ENCODE measurements at places on chromosomes 7 and 10. TPM values are rescaled to one million over a fixed set of nuclear protein-coding genes. Genes with fewer than 3 reads are reported as not detected.

DNA sequence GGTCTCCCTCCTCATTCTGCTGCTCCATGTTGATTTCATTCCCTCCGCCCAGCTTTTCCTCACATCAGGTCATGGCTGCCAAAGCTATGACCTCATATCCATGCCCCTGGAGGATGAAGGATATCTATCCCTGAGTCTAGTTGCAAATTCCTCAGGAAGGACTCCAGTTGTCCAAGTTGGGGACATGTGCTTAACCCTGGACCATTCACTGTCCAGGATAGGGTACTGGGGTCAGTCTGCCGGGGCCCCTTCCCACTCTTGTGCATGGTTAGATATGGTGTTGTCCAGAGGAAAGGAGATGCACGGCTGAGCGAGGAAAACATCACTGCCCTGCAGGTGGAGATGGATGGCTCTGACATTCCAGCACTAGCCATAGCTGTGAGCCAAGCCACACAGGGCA lies 51.9 kb upstream of the COMTD1 start:
- no peak for DNase-seq

DNA sequence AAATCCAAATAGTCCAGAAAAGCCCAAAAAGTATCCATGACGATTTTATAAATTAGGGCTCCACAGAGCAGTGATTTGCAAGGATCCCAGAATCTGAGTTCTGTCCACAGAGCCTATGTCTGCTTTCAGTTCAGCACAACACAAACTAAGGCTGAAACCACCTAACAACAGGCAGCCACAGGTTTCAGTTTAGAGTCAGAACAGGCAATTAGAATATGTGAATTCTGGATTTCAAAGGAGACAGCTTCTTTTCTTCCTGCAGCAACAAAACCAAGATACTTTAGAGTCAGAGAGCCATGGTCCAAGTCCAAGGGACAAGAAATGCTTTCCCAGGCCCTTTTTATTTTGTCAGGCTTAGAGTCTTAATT lies 23.6 kb downstream of the IFIT3 start:
- no peak for DNase-seq

Gene CALHM1
- not detected for total RNA-seq

DNA sequence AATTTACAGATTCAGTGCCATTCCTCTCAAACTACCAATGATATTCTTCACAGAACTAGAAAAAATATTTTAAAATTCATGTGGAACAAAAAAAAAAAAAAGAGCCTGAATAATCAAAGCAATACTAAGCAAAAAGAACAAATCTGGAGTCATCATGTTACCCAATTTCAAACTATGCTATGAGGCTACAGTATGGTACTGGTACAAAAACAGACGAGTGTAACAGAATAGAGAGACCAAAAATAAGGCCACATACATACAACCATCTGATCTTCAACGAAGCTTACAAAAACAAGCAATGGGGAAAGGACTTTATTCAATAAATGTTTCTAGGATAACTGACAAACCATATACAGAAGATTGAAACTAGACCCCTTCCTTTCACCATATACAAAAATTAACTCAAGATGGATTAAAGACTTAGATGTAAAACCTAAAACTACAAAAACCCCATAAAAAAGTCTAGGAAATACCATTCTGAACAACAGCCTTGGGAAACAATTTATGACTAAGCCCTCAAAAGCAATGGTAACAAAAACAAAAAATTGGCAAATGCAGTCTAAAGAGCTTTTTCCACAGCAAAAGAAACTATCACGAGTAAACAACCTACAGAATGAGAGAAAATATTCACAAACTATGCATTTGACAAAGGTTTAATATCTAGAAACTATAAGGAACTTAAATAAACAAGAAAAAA lies 207.7 kb downstream of the PTN start:
- DNase-seq, result no peak

- no peak for DNase-seq
Measured at GRCh38 chr10:74035303-74035702, 37.4 kb downstream of the VCL start.

DNA sequence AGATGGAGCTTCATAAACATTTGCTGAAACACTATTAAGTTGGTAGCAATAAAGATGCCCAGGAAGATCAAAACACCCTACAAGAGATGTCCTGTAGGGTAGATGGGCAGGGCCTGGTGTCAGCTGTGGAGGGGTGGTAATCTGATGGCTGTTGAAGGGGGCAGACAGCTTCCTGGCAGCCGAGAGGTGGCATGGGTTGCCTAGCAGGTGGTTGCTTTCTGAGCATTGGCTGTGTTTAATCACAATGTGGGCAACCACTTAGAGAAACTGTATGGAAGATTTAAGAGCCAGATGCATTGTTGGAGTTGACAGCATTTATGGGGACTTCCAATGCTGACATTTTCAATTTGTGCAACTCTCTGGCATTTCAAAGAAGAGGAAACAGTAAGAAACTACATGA lies 79.9 kb upstream of the SLC26A5 start:
- no peak for DNase-seq

Gene ELN
- total RNA-seq, result not detected

Gene CRHR2
- total RNA-seq, result not detected

GRCh38 chr7:44212581-44213184 lies 11.9 kb downstream of the YKT6 start:
- no peak for DNase-seq

DNA sequence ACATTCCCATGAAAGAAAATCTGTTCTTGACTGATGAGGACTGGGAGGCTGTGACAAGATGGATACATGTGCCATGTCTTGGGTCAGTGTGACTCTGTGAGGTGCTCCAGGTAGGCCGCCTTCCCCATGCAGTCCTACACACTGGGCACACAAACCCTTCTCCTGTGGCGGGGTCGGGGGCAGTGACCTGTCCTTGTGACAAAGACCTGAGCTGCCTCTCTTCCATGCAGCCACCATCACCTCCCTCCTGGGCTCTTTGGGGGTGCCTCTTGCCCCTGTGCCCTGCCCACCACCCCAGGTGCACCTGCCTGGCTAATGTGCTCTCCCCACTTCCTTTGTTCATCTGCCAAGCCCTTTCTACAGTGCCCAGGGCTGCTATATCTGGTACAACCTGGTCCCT lies 35.7 kb upstream of the DMBT1 start:
- DNase-seq, result no peak

GRCh38 chr7:30157204-30157603 lies 22.4 kb downstream of the MTURN start:
- DNase-seq, result peak; percentile 18

DNA sequence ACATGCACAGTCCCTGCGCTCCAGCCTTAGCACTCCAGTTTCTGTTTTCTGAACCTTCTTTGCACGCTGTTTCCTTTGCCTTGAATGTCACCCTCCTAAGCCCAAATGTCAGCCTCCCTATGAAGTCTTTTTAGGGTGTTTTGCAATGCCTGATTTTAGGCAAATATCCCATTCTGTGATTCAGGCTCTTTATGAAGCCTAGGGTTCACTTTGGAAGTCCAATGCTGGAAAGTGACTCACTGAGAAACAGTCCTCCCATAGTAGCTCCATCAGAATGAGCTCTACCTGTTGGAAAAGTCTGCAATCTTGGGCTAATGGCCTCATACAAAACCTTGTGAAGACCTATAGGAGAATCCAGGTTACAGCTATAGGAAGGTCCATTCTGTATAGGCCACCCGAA lies 5.3 kb downstream of the LAMB4 start:
- no peak for DNase-seq

GRCh38 chr10:30747633-30748032 lies 118.1 kb upstream of the LYZL2 start:
- no peak for DNase-seq

Gene TFPI2
- total RNA-seq, result not detected

DNA sequence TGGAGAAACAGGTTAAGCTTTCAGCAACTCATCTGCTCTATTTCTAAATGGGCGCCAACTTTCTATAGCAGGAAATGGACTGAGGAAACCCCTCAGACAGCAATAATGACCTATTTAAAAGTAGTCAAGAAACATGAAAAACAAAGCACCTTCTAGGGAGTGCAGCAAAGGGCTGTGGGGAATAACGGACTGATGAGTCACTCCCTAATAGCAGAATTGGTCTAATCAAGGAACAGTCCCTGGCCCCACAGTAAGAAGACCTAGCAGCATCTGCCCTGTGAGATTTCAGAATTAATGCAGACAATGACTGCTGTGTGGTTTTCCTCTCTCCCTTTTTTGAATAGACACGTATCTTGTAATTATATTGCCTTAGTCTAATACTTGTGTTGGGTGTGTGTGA lies 602.9 kb downstream of the IPMK start:
- no peak for DNase-seq

GRCh38 chr10:7408291-7409044 lies 2.4 kb downstream of the SFMBT2 start:
- peak; percentile 65 for DNase-seq

- no peak for DNase-seq
Measured at GRCh38 chr7:5774136-5774535, 7.3 kb downstream of the RNF216 start.

Gene C10orf105
- total RNA-seq, result 0.24 TPM

GRCh38 chr7:100577507-100577906 lies 3.8 kb upstream of the SAP25 start:
- no peak for DNase-seq

Gene C10orf67
- 0.45 TPM for total RNA-seq

Gene HELLS
- 149 TPM for total RNA-seq

Gene ITIH5
- not detected for total RNA-seq

Gene GIMAP5
- 47.1 TPM for total RNA-seq

Gene EGR2
- 52.1 TPM for total RNA-seq

Gene INHBA
- total RNA-seq, result not detected

Gene HTR5A
- not detected for total RNA-seq

DNA sequence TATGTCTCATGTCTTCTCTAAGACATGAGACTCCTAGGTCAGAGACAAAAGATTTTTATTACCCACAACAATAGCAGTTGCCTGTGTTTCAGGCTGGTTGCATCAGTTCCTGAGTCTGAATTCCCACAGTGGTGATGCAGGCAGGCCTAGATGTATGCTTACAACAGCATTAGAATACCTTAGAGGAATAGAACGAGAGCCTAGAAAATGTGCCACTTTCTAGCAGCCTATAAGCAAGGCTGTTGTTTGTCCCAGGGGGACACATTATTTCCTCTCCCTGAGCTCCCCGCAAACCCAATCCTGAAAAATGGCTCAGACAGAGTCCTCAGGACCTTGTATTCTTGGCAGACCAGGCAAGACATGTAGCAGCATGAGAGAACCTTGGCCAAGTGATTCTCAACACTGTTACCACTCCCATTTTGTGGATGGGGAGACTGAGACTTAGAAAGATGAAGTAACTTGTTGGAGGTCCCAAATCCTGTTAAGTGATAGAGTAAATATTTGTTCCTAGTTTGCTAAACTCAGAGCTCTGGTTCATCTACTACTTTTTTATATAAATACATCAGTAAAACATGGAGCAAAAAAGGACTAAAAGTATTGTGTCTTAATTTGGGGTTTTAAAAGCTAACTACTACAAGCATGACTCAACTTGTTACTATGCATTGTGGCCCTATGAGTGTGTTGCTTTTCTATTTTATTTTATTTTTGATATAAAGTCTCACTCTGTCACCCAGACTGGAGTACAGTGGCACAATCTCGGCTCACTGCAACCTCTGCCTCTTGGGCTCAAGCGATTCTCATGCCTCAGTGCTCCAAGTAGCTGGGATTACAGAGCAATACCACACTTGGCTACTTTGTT lies 14.2 kb downstream of the VTI1A start:
- peak; percentile 51 for DNase-seq

Gene HACD1
- 3.5 TPM for total RNA-seq

DNA sequence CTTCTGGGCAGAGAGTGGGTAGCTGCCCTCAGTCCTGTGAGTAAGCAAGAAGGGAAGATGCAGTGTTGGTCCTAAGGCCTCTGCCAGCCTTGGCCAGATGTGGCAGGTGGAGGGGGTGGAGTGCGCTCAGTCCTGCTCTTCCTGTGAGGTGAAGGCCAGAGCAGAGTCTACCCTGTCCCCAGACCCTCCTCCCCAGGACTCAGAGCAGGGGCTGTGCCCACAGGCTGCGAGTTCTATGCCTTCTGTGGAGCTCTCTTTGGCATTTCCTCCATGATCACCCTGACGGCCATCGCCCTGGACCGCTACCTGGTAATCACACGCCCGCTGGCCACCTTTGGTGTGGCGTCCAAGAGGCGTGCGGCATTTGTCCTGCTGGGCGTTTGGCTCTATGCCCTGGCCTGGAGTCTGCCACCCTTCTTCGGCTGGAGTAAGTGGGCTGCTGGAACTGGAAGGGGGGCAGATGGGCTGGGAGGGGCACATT lies 4.0 kb downstream of the OPN4 start:
- no peak for DNase-seq

Gene BRAT1
- total RNA-seq, result 37.8 TPM

Gene HOXA9
- total RNA-seq, result not detected

GRCh38 chr7:36775676-36776075 lies 51.4 kb upstream of the AOAH start:
- DNase-seq, result no peak

DNA sequence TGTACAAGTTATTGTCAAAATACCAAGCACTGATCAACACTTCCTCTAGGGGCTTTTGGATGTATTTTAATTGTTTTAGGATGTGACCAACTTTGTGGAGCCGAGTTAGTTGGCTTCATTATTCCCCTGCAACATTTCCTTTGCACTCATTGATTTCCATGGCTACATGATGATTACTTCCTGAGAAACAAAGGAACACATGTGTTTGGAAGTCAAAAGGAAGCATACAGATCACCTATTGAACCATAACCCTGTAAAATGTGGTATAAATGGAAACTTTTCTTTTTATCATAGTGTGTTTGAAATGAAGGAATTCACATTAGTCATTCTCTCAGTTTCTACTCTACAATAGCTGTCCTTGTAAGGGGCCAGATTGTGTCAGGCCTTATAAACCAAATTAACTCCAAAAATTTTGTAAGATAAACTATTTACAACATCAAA lies 32.2 kb upstream of the EXOC6 start:
- DNase-seq, result no peak

GRCh38 chr7:93574646-93575554 lies at the start of gene CALCR:
CALCR (minus strand) TSS chr7:93574724; CDS start chr7:93486981, 87,743 bp downstream.
- no peak for DNase-seq

GRCh38 chr10:34759837-34760215 lies 55.3 kb downstream of the PARD3 start:
- DNase-seq, result no peak

- DNase-seq, result no peak
Measured at GRCh38 chr7:151431768-151432311, 8.1 kb downstream of the CRYGN start.

GRCh38 chr7:4202954-4203353 lies 479.1 kb upstream of the FOXK1 start:
- DNase-seq, result no peak

Gene HOXA5
- total RNA-seq, result not detected

Gene IDI2
- total RNA-seq, result not detected

GRCh38 chr10:60534761-60535389 lies 145.2 kb upstream of the ANK3 start:
- DNase-seq, result no peak

DNA sequence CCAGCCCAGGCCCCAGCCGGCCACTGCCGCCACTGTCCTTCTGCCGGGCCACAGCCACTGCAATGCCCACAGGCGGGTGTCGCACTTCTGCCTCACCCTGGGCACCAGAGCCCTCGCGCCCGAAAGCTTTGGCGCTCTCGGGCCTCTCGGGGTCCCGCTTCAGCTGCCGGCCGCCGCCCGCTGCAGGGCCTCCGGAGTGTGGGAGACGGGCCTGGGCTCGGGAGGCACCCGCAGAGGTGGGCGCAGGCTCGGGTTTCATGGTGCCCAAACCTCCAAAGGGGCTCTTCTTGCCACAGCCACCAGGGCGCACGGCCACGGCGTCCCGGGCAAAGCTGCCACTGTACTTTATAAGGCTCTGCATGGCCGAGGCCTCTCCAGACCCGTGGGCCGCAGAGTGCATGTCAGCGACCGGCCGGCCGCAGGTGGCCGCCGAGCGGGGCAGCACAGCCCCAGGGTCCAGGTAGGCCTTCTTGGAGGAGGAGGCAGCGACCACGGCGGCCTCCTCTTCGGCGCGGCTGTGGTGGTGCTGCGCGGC lies 35.9 kb downstream of the TNRC18 start:
- DNase-seq, result no peak

Data from activated naive CD8-positive, alpha-beta T cell treated with anti-CD3 and anti-CD28 coated beads for 36 hours (primary cell).